Stimulated activated CD8-positive, alpha-beta memory T cell treated with anti-CD3 and anti-CD28 coated beads, Interleukin-7, amount 100 ng/mL, for 24 hours (primary cell): ENCODE measurements at places on chromosomes 11 and 22.
A peak's percentile ranks its signal among the peaks of the same experiment; 100 is the strongest.

GRCh38 chr11:124198897-124199296 is 15.8 kb downstream of the OR10D3 start:
- no peak for DNase-seq

DNA sequence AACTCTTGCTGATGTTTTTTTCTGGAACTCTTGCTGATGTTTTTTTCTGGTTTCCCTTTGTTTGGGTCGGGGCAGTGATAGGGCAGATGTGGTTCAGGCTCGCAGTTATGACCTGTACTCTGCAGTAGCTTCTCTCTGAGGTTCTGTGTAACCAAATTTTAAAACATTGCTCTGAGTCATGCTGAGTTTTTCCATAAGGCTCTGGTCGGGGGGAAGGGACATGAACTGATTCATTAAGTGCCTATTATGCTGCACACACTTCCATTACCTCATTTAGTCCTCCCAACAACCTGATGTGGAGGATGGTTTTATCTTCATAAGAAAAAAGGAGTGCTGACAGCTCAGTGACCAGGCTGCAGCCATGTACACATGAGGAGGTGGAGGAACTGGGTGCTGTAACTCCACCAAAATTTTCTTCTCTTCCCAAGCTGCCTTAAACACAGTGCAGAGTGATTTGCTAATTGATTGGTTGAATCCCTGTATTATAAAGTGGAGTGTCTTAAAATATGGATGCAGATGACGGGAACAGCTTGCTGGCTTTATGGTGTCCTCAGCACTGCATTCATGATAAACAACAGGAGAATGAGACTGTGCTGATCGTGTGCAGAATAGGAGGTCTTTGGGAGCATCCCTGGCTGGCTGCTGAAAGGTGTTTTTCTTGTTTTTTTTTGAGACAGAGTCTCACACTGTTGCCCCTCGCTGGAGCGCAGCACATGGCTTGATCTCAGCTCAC is 19.1 kb downstream of the TNRC6B start:
- DNase-seq, result no peak

DNA sequence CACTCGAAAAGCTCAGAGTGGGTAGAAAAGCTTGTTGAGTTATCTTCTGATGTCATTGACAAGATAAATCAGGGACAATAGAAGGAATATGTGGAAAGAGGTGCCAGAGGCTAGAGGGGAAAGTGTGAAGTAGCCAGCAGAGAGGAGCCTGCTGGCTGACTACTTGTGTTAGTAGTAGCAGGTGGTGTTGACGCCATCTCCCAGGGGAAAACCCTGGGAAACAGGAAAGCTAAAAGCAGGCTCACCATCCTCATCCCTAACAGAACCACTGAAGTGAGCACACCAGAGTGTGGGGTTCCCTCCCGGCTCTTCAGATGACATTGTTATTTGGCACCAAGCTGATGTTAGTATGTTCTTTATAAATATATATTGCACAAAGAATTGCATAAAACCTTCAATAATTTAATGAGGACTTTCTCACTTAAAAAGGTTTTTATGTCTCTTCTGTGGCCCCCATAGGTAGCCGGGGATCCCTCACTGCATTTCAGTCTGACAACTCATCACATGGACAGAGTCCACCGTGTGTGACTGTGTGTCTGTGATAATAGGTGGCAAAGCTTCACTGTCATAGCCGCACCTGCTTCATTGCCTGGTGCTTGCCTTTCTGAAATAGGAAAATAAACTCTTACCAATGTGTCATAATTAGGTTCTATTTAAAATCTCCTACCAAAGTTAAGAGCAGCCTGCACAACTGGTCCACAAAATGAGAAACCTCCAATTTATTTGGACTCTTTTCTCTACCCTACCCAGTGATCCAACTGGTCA is 63.2 kb upstream of the TOP3B start:
- DNase-seq, result no peak

GRCh38 chr11:69101115-69101791 is 52.5 kb downstream of the TPCN2 start:
- DNase-seq, result peak; percentile 50

DNA sequence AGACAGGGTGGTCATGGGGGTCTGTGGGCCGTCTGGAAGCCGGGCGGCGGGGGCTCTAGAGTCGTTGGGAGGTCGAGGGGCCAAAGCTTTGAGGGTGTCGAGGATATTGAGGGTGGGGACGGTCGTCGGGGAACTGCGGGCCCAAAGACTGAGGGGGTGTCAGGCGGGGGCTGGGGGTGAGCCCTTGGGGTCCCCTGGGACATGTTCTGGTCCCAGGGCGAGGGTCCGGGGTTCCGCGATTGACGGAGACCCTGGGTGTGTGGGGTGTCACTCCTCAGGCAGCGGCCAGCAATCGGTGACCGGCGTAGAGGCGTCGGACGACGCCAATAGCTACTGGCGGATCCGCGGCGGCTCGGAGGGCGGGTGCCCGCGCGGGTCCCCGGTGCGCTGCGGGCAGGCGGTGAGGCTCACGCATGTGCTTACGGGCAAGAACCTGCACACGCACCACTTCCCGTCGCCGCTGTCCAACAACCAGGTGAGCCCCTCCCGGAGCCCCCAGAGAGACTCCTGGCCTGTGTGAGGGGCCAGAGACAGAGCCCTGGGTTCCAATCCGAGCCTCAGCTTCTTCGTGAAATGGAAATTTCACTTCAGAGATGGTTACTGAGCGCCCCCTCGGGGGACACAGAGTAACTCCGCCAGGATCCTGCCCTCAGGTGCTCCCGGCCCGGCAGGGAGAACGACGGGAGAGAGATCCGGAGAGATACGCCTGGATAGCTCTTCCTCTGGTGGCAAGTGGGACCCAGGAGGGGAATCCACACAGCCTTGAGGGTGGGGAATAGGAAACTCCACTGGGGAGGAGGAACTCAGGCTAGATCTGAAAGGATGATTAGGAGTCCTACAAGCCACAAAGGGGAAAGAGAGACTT is 714 bp downstream of the SDF2L1 start:
- DNase-seq, result no peak

DNA sequence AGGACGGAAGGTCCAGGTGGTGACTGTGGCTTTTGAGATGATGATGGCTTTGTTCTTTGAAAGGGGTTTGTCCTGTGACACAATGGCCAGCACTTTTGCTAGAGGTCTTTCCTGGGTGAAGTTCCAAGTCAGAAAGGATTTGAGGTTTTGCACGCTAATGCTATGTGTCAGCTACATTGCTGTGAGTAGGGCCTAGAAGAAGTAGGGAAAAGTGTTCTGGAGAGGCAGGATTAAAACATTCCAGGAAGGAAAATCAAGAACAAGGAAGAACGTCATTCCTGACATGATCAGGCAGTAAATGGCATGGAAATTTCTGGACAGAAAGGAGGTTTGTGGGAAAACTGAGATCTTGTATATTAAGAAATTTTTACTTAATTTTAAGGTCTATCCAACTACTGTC is 290.7 kb downstream of the NTM start:
- no peak for DNase-seq

DNA sequence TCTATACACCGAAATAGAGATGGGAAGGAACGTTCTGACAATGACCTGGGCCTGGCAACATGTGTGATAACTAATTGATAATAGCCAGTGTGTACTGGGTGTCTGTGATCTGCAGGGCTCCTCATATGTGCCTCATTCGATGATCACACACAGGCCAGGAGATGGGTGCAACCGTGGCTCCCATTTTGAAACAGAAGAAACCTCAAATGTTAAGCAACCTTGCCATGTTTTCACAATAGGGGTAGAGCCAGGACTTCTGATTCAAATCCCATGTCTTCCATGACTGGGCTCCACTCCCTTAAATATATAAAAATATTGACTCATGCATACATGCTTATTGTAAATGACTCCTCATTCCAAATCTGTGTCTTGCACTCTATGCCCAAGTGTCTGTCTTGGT is 11.1 kb downstream of the APOL3 start:
- DNase-seq, result no peak
